ENCODE measurements at places on chromosomes 13 and 19. TPM values are rescaled to one million over a fixed set of nuclear protein-coding genes. Genes with fewer than 3 reads are reported as not detected.

The THSD1 gene
- total RNA-seq: 18.9 TPM

- DNase-seq: peak; percentile 87
Measured at GRCh38 chr13:113820813-113821651, 42.8 kb downstream of the GAS6 start.

The SNAPC2 gene
- 9.3 TPM for total RNA-seq

GRCh38 chr13:95607366-95607765 lies 37.1 kb downstream of the DZIP1 start:
- peak; percentile 93 for DNase-seq

The ZNF681 gene
- 2.8 TPM for total RNA-seq

DNA sequence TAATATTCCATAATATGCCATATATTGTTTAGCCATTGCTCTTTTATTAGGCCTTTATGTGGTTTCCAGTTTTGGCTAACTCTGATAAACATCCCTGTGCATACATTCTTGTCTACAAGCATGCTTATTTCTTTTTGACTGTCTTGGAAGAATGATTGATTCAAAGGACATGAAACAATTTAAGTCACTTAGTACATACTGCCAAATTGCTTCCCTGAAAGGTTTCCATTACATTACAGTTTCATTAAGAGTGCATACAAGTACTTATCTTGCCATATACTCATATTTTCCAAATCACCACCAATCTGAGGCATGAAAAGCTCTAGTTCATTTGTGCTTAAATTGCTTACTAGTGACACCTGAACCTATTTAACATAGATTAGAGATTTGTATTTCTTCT lies 113.9 kb downstream of the OXGR1 start:
- no peak for DNase-seq

- DNase-seq: no peak
Measured at GRCh38 chr13:94617389-94618000, 15.8 kb downstream of the GPR180 start.

The ELAVL3 gene
- total RNA-seq: not detected

- DNase-seq: no peak
Measured at GRCh38 chr19:4258181-4258580, 11.3 kb downstream of the YJU2 start.

The FPR2 gene
- 0.10 TPM for total RNA-seq

The KCNC3 gene
- total RNA-seq: 6.5 TPM

DNA sequence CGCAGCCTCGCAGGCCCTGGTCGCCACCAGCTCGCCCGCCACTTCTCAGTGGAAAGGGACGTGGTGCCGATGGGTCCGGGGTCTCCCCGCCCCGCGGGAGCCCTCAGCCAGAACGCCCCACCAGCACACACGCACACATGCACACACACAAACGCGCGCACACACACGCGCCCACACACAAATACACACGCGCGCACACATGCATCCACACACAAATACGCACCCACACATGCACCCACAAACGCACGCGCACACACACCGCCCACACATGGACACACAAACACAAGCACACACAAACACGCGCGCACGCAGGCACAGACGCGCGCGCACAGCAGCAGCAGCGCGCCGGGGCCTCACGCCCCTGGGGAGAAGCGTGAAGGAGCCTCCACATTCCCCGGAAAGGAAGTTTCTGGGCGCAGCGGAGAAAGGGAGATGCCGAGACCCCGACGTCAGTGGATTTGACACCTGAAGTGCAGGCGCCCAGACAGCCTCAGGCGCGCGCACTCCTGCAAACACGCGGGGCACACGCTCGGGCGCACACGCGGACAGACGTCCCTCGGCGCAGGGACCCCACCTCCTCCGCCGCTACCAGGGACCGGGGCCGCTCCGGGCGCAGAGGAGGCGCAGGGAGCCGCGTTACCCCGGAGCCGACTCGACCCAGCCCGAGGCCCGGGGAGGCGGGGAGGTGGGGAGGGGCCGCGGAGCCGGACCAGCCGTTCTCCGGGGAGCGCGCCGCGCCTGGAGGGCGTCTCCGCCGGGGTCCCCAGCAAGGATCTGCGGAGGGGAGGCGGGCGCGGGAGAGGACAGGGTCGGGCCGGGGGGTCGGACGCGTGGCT lies 622 bp downstream of the RASA3 start:
- DNase-seq: no peak

GRCh38 chr13:59843040-59843439 lies 320.7 kb downstream of the DIAPH3 start:
- no peak for DNase-seq

DNA sequence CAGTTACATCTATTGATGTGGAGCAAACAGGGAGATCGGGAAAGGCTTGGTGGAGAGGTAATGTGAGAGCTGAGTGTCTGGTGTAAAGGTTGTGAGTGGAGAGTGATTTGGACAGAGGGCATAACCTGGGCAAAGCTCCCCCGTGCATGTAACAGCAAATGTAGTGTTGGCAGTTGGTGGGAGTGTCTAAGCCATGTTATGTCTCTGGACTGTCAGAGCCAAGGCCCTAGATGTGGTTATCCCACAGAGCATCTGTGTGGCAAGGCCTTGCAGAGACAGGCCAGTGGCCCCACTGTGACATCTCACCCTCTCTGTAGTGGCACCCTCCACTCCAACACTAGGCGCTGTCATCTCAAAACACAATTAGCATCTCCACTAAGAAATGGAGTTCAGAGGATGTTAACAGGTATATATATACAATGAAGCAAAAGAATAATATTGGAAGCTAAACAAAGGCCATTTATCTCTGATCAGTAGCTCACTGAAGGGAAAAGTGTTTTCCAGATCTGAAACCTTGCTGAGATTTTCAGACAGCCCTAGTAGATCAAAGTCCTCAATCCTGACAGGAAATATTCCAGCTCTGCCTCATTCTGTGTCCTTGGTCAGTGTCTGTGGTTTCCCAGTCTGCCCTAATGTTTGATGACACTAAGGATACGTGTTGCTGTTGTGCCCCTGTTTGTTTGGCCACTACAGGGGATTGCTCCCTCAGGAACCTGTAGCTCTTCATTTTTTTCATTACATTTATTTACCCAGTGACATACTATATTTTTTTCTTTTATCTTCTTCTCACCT lies 20.2 kb downstream of the POLR1D start:
- DNase-seq: no peak

The CLDN10 gene
- 3.1 TPM for total RNA-seq

The CEACAM4 gene
- total RNA-seq: not detected

Measured in renal cortical epithelial cell (primary cell).